ENCODE measurements at places on chromosomes 16 and 17.

DNA sequence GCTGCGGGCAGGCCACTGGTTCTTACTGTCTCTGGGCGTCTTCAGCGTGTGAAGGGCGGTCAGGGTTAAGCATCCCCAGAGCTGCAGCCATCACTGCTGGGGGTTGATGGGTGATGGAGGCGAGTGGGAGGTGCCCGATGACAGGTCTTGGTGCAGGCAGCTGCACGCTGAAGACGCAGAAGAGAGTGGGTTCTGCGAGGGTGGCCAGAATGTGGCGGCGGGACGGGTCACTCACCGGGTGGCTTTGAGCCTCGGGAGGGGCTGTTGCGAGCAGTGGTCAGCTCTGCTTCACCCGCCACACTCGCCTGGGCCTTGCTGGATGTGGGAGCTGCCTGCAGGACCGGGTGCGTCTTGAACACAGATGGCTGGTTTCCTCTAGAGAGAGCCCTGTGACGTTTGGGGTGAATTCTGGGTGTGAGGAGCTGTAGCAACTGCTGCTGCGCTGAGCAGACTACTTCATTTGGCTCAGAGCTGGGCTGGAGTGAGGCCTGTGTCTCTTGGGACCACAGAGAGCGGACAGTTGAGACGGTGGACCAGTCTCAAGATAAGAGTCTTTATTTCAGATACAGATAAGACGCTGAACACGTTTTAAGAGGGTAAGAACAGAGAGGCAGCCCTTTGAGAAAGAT, 44.6 kb upstream of the ZNF750 start:
- DNase-seq, result no peak

GRCh38 chr16:82643936-82644630, 17.3 kb downstream of the CDH13 start:
- no peak for DNase-seq

DNA sequence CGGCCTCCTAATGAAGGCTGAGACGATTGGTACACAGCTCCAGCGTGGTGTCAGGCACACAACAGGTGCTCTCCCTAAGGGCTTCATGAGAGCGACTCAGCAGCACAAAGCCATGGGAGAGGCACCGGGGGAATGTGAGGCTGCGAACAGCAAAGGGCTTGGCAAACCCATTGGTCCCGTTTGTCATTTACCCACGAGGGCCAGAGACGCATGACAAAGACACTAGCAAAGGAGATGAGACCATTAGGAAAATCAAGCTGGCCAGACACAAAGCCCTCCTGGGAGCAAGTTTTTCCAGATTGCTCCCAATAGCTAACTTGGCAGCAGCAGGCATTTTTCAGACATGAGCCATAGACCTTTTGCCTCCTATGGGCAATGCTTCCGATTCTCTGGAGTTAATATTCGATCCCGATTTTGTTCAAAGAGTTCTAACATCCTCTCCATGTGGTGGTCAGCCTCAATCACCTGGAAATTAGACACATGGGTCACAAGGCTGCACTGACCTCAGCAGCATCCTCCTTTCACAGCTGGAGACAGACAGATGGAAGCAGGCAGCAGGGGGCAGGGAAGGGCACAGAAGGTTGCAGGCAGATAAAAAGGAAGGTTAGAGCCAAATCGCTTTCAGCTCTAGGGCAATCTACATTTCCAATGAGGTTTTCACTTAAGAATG, 38.2 kb downstream of the TK2 start:
- DNase-seq, result no peak

GRCh38 chr17:78789663-78790181, 7.6 kb upstream of the CYTH1 start:
- DNase-seq, result no peak

DNA sequence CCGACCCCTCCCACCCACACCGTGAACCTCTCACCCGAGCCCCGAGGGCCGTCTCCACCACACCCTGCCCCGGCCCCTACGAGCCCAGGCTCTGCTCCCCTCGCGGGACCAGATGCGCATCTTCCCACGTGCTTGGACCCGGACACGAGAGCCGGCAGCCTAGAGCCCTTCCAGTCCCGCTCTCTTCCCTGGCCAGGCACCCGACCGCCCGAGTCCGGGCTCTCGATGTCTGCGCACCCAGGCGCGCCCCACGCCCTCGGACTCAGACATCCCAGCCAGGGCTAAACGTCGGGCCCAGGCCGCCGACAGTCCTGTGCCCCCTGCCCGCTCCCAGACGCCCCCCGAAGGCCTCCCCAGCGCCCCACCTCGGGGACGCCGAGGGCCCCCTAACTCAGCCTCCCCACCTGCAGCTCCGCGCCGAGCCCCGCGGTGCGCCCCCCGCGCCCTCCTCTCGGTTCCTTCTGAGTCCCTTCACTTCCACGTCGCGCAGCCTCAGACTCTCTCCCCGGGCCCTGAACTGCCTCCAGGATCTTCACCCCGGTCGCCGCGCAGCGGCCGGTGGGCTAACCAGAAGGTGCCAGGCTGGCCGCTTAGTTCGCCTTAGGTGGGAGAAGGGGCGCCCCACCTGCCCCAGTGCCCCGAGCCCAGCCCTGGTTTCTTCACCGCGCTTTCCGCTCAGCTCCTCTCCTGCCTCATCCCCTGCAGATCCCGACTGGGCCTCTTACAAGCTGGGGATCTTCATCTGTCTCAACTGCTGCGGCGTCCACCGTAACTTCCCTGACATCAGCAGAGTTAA, 688 bp downstream of the ADAP2 start:
- DNase-seq, result peak; percentile 74

- no peak for DNase-seq
Observed at GRCh38 chr17:45977976-45978626, 20.9 kb upstream of the STH start.

DNA sequence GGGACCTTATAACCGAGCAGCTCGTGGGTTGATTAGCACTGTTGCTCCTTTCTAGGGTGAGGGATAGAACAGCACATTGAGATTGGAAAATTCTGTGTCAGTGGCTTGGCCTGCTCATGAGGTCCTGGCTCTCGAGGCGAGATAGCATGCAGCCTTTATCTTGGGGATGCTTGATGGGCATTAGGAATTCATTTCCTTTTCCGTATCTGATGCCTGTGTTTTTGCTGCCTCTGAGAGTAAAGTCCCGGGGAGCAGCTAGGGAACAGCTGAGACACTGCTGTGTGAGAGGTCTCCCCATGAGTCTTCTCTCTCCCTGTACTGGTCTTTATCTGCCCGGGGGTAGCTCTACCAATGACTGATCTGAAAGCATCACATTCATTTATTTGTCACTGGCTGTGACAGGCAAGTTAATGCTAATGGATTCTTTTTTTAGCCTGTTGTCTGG, 14.5 kb downstream of the MSI2 start:
- peak; percentile 18 for DNase-seq
